Thyroid gland (tissue), 4 donors: ENCODE measurements at places on chromosomes 6 and 20. TPM values are rescaled to one million over a fixed set of nuclear protein-coding genes. Genes with fewer than 3 reads are reported as not detected.

DNA sequence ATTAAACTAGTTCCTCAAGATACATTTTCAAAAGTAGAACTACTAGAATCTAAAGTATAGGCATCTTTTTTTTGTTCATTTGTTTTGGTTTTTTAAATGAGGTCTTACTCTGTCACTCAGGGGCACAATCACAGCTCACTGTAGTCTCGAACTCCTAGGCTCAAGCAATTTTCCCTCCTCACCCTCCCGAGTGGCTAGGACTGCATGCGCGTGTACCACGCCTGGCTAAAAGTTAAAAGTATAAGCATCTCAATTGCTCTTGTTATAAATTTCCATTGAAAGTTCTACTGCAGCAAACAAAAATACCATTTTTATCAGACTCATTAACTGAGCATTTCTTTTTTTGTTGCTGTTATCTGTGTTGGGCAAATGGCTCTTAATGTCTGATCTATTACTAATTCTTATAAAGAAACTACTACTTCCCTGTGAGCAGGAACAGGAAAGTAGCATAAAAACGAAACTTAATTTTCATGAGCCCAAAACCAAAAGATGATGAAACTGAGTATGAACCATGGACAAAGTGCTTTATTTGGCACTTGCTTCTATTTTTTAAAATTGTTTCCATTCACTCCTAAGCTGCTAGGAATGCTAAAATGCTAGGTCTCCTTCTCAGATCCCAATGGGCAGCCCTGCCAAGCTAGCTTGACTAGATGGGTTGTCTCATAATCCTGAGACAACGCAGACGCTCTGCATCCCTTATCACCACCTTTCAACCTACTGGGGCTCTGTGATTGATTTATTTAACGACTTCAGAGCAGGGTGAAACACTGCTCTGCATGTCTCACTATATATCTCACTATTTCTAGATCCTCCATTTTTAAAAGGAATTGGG, 36.9 kb downstream of the TRPC4AP start:
- no peaks in the 10 kb centered on the region for H3K36me3 ChIP-seq
- no peak overlapping the region for H3K27ac ChIP-seq
- DNase-seq, result no peak
- no peaks in the 10 kb centered on the region for H3K27me3 ChIP-seq
- H3K4me3 ChIP-seq, result no peak overlapping the region

ARG1 gene
- 0.50 TPM for total RNA-seq

TSHZ2 gene
- 27.9 TPM for total RNA-seq

DNA sequence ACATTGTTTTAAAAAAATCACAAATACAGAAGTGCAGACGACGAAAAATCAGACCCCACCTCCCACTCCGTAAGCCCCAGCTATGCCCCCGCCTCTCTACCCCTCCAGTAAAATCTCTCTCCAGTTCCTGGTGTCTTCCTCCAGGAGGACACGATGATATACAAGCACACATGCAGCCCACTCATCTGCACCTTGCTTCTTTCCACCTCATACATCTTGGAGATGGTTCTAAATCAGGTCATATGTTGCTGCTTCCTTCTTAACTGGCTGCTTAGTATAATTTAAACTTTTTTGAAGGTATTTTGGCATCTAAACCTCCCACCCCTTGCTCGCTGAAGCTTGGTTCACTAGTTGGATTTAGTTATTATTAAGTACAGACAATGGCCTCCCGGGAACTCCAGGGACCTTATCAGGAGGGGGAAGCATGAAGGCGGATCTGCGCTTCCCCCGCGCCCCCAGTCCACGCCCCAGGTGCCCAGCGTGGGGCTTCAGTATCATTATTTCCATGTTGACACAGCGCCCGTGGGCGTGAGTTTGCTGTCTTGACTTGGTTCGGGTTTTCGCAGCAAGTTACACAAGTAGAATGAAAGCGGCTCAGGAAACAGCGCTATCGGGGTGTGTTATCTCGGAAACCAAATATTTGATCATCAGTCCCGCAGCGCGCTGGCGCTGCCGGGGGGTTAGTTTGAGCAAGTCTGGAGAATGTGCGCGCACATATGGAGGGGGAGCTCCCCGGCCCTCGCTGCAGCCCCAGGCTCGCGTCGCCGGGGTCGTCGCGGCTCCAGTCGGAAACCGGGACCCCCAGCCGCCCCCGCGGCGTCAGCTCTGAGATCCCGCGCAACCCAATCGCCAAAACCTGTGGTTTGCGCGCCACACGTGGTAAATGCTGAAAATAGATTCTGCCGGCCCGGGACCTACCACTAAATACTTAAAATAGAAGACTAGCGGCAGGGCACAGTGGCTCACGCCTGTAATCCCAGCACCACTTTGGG, 2.3 kb downstream of the BMP7 start:
- peak overlapping the region; percentile 95 for H3K27ac ChIP-seq
- H3K4me3 ChIP-seq, result peak overlapping the region; percentile 47
- H3K36me3 ChIP-seq, result no peaks in the 10 kb centered on the region

WFDC10B gene
- total RNA-seq, result not detected

DNA sequence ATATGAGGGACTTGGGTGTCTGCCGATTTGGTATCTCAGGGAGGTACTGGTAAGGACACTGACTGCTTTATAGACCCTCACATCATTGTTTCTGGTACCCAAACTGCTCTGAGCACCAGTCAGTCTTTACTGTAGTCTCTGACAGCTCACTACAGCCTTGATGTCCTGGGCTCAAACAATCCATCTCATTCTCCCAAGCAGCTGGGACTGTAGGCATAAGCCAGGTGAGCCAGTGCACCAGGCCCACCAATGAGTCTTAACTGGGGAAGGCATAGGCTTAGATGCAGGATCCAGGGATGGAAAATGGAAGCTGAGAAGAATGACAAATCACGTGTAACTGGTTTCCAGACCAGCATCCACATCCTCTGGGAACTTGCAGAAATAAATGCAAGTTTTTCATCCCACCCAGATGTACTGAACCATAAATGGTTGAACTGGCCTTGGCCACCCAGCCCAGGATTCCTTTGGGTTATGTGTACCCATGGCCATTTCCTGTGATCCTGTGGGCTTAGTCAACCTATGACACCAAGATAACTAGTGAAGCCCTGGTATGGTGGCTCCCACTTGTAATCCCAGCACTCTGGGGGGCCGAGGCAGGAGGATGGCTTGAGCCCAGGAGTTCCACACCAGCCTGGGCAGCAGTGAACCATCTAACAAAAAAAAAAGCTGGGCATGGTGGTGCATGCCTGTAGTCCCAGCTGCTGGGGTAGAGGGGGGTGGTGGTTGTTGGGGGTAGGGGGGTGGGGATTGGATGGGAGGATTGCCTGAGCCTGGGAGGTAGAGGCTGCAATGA, 5.8 kb downstream of the TUBB start:
- H3K4me1 ChIP-seq, result peaks cover 18% of the 10 kb centered on the region
- no peak overlapping the region for H3K4me3 ChIP-seq
- H3K27ac ChIP-seq, result no peak overlapping the region
- DNase-seq, result no peak

DNA sequence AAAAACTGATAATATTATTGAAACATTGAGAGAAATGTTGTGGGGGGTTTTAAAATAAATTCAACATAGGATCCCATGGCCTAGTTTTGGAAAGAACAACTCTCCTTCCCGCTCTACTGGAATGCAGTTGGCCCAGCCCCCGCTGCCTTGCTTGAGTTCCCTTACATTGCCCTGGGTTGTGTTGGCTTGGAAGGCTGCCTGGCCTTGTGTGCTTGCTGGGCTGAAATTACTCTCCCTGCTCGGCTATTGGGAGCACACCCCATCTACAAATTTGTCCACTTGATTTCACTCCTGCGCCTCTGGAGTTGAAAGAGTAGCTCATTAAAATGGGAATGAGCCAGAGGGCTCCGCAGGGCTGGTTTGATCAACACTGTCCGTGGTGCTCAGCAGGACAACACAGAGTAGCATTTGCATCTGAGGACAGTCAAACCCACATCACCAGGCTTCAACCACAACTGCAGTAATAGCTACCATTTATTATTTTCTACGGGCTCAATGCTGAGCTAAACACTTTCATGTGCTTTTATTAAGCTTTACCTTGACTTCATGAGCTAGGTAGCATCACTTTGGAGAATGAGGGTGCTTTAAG, 35.2 kb downstream of the DOK5 start:
- H3K27me3 ChIP-seq, result no peaks in the 10 kb centered on the region
- H3K27ac ChIP-seq, result peak overlapping the region; percentile 28
- peaks cover 13% of the 10 kb centered on the region for H3K4me1 ChIP-seq
- H3K4me3 ChIP-seq, result no peak overlapping the region
- DNase-seq, result peak; percentile 98
- no peaks in the 10 kb centered on the region for H3K36me3 ChIP-seq

DNA sequence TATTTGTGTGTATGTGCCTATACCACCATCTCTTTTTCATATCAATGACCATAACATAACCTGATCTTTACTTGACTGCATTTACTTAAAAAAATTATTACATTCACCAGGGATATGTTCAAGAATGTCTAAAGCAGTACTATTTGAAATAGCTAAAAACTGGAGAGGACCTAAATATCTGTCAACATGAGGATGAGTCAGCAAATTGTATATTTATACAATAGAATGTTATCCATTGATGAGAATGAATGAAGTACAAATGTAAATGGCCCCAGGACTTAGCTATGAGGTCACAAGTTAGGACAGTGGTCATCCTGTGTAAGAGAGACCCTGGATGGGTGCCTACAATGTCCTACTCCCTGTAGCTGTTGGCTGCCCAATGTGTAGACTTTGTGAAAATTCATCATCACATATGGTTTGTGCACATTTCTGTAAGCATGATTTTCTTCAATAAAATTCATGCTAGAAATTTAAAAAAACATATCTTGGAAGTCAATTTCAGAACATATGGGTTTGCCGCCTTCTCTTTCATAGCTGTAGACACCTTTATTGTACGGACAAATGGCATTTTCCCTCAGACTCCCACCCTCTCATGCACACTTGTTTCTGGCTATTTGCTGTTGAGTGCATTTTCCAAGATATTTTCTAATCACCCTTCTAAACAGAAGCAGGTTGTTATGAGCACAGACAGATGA, 202.4 kb downstream of the CDH26 start:
- no peak overlapping the region for H3K27ac ChIP-seq
- no peaks in the 10 kb centered on the region for H3K36me3 ChIP-seq
- H3K4me1 ChIP-seq, result no peaks in the 10 kb centered on the region
- no peak for DNase-seq
- H3K4me3 ChIP-seq, result no peak overlapping the region
- no peaks in the 10 kb centered on the region for H3K27me3 ChIP-seq

ANKRD6 gene
- 18.2 TPM for total RNA-seq

DNA sequence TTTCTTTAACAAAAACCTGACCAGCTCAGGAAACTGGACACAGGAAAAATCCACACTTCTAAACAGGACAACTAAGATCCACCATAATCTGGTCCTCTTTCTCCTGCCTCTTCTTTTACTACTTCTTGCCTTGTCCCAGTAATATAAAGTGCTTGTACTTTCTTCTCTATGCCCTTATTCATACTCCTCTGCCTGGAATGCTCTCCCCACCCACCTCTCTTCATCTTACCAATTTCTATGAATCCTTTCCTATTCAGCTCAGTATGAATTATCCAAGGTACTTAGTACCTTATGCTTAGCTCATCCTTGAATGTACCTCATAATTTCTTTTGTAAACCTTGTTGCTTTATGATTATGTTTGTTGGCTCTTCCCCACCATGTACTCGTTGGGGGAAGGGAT, 159.4 kb downstream of the CDK19 start:
- H3K36me3 ChIP-seq, result no peaks in the 10 kb centered on the region
- H3K27me3 ChIP-seq, result no peaks in the 10 kb centered on the region
- no peak overlapping the region for H3K4me3 ChIP-seq
- DNase-seq, result no peak

- DNase-seq, result no peak
- no peak overlapping the region for H3K4me3 ChIP-seq
- H3K27me3 ChIP-seq, result no peaks in the 10 kb centered on the region
- H3K36me3 ChIP-seq, result no peaks in the 10 kb centered on the region
- H3K27ac ChIP-seq, result no peak overlapping the region
- H3K4me1 ChIP-seq, result no peaks in the 10 kb centered on the region
These were observed 77.1 kb downstream of the TULP4 start for GRCh38 chr6:158389193-158389919.

ERVFRD-1 gene
- not detected for total RNA-seq

DNA sequence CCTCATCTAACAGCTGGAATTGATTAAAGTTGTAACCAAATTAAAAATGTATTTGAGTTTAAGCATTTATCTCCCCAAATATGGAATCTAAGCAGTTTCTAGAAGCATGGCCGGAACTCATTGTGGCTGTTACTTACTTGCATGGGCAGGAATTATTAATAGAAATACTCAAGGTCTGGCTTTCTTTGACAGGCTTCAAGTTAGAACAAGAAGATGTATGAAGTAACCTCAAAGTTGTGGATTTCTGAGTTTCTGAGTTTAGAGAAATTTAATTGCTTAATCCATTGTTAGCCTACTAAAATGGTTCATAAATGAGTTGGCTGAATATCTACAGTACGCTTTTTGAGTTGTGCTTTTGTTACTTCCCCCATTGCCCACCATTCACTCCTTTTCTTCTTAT, 7.7 kb downstream of the CARMIL1 start:
- H3K27me3 ChIP-seq, result no peaks in the 10 kb centered on the region
- no peak for DNase-seq
- H3K4me1 ChIP-seq, result no peaks in the 10 kb centered on the region
- H3K4me3 ChIP-seq, result no peak overlapping the region
- no peaks in the 10 kb centered on the region for H3K36me3 ChIP-seq

RWDD1 gene
- total RNA-seq, result 54.8 TPM

DNA sequence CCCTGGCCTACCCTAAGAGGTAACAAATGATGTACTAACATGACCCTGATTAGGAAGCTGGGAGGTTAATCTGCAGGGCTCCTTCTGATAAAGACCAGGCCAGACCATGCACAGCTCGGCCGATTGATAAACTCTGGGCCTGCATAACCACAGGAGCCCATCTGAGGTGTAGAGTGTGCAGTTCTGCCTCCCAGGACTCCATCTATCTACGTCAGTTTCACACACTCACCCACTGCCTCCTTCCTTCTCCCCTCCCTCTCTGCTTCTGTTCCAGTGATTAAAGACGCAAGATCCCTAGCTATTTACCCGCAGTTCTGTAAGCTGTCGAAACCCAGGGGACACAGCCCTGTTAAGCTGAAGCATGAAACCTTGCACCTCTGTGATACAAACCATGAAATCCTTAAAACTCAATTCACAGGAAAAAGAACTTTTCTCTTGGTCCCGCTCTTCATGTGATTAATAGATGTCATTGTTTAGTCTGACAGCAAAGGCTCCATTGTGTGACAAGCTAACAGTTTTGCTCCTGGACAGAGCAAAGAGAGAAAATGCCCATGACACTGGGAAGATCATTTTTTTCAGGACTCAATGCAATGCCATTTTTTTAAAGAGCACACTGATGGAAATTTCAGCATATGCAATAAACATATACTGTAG, 470.6 kb downstream of the MAFB start:
- no peak for DNase-seq
- no peaks in the 10 kb centered on the region for H3K27me3 ChIP-seq
- no peaks in the 10 kb centered on the region for H3K36me3 ChIP-seq
- no peaks in the 10 kb centered on the region for H3K4me1 ChIP-seq
- no peak overlapping the region for H3K4me3 ChIP-seq

TFB1M gene
- total RNA-seq, result 13.9 TPM

B3GALT4 gene
- 15.7 TPM for total RNA-seq

GRCh38 chr20:31721408-31722256, 1.0 kb downstream of the BCL2L1 start:
- H3K4me3 ChIP-seq, result peak overlapping the region; percentile 52
- H3K36me3 ChIP-seq, result peaks cover 9% of the 10 kb centered on the region
- no peak for DNase-seq
- H3K4me1 ChIP-seq, result peaks cover 52% of the 10 kb centered on the region
- peak overlapping the region; percentile 98 for H3K27ac ChIP-seq
- H3K27me3 ChIP-seq, result no peaks in the 10 kb centered on the region

GTSF1L gene
- not detected for total RNA-seq
